ENCODE measurements at places on chromosomes 5 and 9.

DNA sequence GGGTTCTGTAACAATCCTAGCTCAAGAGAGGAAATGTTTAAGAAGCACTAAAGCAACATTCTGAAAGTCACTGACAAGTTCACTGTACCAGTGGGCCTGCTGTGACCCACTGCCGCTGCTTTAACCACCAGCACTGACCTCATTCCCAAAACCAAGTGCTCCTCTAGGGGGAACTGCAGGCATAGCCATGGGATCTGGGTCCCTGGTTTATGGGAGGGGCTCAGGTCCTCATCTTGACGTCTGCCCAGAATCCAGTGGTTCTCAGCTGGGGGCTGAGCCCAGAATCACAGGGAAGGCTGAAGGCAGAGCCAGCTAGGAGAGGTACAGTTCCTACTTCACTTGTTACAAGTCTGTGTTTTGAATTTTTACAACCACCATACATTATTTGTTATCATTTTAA, 36.1 kb upstream of the SLC2A8 start:
- no peak for DNase-seq

- DNase-seq: no peak
Measured at GRCh38 chr5:16660982-16661381, 44.2 kb upstream of the RETREG1 start.

GRCh38 chr5:21024966-21025365, 1037.0 kb upstream of the CDH18 start:
- DNase-seq: no peak

GRCh38 chr5:133121611-133122150, 69.9 kb downstream of the HSPA4 start:
- DNase-seq: no peak

GRCh38 chr9:16325966-16326365, 544.5 kb downstream of the BNC2 start:
- DNase-seq: no peak

GRCh38 chr9:1881708-1882295, 133.3 kb upstream of the SMARCA2 start:
- no peak for DNase-seq

DNA sequence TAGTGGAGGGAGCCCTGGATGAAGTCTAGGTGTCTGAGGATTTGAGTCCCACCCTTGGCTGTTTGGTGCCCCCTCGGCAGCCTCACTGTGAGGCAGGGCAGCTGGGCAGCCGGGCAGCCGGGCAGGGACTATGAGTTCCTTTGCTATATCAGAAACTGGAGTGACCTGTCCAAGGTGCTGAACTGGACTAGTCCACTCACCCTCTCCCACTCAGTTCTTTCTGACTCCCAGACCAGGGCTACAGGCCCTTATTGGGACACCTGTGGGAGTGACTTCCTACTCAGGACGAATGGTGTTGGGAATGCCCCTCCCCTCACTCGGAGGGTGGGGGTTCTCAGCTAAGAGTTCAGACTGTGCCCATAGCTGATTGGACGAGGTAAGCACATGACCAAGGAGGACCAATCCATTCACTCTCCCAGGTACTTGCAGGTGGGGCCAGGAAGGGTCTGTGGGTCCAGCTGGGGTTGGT, 34.1 kb upstream of the RAPGEF1 start:
- DNase-seq: no peak

GRCh38 chr5:101675510-101676219, 620.4 kb downstream of the SLCO4C1 start:
- no peak for DNase-seq

GRCh38 chr5:76794871-76795270, 24.0 kb upstream of the F2RL1 start:
- DNase-seq: no peak

DNA sequence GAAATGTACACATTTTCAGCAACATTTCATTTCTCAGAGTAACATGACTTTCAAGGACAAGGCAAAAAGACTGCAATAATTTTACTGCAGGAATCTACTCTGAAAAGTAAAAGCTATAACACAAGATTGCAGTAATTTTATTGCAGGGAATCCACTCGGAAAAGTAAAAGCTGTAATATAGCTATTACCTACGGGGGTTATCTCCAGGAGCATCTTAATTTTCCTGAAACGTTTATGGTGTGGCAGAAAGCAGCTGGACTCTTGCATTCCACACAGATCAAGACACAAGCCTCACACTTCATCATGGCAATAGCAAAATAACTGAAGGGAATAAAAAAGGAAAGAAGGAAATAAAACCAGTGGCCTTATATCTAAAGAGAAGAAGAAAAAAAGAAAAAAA, 171.2 kb downstream of the TSSK1B start:
- no peak for DNase-seq

GRCh38 chr5:158466191-158466590, 607.2 kb upstream of the CLINT1 start:
- DNase-seq: no peak

DNA sequence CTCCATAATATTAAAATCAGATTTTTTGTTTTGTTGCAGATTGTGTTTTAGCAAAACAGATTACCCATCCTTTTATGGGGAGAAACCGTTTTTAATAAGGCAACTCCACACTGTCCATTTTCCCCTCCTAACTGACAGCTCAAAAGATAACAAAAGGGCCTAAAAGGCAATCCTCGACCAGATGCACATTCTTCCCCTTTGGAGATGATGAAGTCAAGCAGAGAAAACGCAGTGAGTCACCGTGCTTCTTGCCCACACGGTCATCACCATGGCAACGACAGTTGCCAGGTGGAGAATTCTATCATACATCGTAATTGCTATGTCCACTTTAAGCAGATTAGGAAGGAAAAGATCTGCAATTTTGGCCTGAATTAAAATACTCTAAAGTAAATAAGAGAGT, 96.4 kb downstream of the DIRAS2 start:
- peak; percentile 95 for DNase-seq

DNA sequence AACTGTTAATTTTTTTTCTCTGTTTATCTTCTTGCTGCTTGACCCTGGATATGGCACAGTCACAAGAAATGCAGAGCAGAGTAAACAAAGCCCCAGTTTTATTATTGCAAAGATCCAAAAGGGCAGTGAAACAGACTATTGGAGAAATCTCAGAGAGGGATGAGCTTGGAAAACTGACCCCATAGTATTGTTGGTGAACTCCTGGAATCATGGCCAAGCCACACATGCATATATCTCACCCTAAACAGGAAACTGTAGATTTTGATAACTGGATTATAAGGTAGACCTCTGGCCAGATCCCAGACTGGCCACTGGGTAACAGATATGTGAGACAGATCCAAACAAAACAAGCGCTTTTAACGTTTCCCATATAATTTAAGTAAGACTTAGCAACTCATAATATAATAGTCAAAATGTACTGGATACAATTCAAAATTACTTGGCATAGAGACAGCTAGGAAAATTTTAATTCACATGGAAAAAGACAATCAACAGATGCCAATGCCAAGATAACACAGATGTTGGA, 263.5 kb upstream of the SEMA6A start:
- no peak for DNase-seq

DNA sequence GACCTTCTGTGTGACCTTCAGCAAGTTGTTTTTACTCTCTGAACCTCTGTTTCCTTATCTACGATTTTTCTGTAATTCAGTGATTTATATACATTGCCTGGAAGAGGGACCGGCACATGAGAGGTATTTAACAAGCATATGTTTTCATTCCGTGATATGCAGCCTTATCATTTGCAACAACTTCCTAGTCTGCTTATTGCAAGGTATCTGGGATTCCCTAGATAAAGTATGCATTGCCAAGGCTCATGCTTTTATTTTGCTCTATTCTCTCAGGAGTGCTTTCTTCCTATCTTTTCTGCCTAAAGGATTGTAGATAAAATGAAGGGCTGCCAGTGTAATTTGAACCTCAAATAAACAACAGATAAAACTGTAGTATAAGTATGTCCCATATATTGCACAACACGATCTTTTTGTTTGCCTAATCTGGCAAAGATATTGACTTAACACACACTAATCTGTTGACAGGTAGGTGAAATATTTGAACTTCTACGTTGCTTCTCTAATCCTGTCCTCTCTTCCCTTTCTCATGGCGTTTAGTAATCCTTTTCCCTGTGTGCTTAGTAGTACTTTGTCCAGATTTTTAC, 377.2 kb upstream of the TNC start:
- DNase-seq: no peak

GRCh38 chr9:7813030-7813429, 13.5 kb upstream of the DMAC1 start:
- DNase-seq: no peak

- no peak for DNase-seq
Measured at GRCh38 chr5:163885117-163885516, 379.7 kb downstream of the MAT2B start.

GRCh38 chr5:172007175-172008110, 1.0 kb upstream of the FBXW11 start:
- DNase-seq: no peak

DNA sequence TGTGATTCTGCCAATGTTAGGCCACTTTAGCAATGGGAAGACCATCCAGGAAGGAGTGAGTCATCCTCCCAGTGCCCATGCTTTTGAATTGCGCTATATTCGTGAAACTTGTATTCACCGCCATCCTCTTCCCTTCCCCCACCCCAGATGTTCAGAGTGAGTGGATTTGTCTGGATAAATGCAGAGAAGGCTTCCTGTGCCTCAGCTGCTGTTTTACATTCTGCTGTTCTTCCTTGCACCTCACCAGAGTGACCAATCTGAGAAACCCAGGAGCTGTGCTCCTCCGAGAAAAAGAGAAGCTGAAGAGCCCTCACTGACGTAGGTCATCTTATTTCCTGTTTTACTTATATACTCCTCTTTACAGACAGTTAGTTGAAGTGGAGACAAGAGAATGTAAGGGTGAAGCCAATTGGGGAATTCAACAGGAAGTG, 24.6 kb upstream of the SVEP1 start:
- no peak for DNase-seq

GRCh38 chr9:20740929-20741582, 57.0 kb downstream of the FOCAD start:
- DNase-seq: no peak

DNA sequence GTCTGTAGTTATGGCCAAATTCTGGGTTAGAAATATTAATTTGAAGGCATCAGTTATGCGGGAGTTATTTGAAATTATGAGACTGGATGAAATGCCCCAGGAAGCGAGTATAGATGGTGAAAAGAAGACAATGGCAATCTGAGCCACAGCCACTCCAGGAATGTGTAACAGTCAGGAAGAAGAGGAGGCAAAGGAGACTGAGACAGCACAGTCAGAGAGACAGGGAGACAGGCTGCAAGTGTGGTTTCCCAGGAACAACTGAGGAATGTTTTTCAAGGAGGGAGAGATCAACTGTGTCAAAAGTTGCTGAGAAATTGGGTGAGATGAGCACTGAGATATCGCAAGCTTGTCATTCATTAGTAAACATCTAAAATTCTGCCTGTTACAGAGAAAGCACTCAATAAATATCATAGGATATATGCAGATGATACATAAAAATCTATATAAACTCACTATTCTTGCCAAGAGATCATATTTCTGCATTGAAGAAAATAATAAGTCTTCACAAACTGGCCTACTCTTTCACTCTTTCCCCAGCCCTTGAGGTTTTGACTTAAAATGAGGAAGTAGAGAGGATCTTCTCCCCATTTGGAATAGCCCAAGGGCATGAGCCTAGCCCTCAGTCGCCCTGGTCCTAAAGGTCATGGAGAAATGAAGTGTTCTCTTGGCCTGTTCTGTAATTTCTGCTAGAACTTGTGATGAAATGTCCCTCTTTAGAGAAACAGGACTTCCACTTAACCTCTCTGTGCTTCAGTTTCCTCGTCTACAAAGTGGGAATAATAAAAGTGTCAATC, 48.5 kb upstream of the RLN1 start:
- no peak for DNase-seq

Data from cerebellar nuclear complex (tissue), 1 donor.